ENCODE measurements at places on chromosomes 11 and 22.
A peak's percentile ranks its signal among the peaks of the same experiment; 100 is the strongest.

DNA sequence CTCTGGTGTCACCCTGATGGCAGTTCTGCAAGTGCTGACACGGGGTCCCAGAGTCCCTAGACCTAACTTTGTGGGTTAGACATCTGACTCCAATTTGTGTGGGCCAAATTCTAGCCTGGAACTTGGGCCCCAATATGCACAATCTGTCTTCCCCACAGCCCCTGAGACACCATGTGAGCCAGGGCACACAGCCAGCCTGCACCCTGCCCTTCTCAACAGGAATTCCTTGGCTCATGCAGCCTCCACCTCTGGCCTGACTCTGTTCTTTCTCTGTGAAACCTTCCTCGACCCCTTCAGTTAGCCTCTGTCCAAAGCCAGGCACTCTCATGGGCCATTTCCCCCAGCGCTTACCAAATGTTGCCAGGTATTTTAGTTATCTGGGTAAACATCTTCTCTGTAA lies 59.1 kb upstream of the POU2AF1 start:
- no peak for DNase-seq

DNA sequence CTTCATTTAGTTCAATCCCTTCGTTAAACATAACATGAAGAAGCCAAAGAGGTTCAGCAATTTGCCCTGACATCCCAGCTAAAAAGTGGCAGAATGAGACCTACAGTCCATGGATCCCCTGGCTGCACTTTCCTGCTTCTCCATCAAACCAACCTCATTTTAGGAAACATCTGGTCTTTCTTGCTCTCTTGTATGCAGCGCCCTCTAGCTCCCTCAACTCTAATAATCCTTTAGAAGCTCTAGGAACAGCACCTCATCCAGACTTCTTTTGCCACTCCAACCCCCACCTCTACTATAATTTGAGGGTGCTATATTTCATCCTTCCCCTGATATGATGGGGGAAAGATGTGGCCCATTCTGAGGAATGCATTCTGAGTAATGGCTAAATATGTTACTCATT lies 7.4 kb downstream of the CNTF start:
- DNase-seq = no peak

- no peak for DNase-seq
Measured at GRCh38 chr11:75433443-75433842, 440 bp upstream of the KLHL35 start.

DNA sequence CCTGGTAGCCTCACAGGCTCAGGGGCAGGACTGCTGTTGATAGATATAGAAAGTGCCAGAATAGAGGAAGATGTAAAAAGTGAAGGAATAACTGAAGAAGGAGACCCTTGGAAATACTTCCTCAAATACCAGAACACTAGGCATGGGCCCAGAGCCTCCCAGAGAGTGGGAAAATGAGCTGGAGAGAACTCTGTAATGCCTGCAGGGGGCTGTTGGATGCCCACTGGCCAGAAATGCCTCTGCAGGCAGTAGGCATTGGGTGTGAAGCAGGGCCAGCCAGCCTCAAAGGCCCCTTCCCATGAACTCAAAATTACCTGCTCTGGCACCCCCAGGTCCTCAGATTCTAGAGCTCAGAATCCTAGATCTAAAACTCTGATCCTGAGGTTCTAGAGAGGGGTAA lies 15.1 kb downstream of the P2RY2 start:
- no peak for DNase-seq

GRCh38 chr11:22304337-22304961 lies 33.7 kb upstream of the SLC17A6 start:
- peak; percentile 2 for DNase-seq

DNA sequence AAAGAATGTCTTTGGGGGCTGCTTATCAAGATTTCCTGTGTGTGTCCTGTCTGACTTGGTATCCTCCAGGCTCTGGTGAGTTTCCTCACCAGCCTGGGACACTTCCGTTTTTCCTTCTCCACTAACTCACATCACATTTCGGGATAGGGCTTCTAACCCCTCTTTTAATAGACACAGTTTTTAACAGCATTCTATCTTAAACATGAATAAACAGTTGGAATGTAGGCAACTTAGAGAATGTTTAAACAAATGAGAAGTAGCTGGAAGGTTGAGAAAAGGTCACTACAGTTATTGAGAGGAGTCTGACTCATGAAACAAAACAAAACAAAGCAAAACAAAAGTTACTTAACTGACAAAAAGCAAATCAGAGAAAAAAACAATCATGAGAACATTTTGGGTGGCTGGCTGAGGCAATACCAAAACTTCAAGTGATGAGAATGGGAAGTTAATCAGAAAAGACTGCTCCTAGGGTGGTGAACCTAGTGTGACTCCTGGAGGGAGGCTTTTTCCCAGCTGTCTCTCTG lies 64.7 kb upstream of the CTSC start:
- no peak for DNase-seq

DNA sequence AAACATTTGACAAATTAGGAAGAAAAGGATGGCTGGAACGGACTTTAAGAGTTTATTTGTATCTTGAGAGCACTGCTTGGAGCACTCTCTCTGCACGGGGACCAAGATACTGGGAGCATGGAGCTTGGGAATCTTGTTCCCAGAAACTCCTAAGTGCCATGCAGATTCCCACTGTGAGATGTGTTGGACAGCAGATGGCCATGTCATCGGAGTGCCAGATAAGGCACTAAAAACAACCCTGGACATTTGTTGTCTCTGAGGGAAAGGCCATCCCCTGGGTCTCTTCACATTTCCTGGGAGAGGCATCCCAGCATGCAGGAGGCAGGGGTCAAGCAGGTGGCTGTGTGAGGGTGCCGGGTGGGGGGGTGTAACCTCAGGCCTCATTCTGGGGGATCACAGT lies 2.9 kb downstream of the KIRREL3 start:
- no peak for DNase-seq

DNA sequence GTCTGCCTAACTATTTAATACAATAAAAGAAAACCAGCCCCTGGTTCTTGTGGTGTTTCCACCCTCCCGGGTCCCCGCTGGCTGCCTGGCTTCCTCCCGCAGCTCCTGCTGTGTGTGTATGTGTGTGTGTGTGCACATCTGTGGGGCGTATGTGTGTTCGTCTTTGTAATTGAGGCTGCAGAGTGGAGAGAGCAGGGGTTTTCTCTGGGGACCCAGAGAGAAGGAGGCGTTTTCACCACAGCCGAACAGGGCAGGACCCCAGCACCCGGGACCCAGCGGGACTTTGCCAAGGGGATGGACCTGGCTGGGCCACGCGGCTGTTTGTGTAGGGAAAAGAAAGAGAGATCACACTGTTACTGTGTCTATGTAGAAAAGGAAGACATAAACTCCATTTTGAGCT lies 42.7 kb downstream of the IGLL1 start:
- DNase-seq = no peak

GRCh38 chr11:72848846-72849466 lies 34.7 kb downstream of the ATG16L2 start:
- DNase-seq = peak; percentile 38

DNA sequence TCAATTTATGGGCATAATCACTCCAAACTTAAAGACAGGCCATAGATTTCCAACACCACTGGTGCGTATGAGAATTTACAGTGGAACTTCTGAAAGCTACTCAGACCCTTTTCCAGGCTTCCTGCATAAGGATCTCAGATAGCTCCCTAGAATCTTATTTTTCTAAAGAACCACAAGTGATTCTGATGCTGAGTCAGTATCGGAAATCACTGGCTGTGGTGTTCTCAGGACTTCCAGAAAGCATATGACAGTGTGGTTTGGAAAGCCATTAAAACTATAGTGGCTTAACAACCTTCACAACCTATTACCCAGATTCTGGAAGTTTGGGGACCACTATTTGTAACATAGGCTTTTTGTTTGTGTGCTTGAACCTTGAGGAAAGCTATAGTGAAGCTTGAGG lies 756.0 kb downstream of the DLG2 start:
- DNase-seq = no peak
